Stimulated activated CD4-positive, alpha-beta T cell treated with anti-CD3 and anti-CD28 coated beads, TNF-alpha, amount 100 ng/mL, for 1 hour (primary cell): ENCODE measurements at places on chromosomes 5 and 9.

DNA sequence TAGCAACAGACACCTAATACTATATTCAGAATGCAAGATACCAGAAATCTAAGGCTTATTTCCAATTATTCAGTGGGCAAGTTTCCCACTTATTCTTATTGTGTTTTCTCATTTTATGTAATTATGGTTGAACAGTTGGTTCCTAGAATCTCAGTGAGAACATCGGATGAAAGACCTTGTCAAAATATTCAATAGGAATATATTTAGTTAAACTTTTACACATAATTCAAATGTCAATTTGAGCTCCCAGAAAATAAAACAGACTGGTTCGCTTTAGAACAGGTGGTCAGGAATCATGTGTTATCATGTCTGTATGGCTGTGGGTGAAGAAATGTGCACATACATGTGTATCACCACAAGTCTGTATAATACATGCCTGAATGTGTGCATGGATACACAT, 447.8 kb downstream of the MED10 start:
- no peak for DNase-seq

DNA sequence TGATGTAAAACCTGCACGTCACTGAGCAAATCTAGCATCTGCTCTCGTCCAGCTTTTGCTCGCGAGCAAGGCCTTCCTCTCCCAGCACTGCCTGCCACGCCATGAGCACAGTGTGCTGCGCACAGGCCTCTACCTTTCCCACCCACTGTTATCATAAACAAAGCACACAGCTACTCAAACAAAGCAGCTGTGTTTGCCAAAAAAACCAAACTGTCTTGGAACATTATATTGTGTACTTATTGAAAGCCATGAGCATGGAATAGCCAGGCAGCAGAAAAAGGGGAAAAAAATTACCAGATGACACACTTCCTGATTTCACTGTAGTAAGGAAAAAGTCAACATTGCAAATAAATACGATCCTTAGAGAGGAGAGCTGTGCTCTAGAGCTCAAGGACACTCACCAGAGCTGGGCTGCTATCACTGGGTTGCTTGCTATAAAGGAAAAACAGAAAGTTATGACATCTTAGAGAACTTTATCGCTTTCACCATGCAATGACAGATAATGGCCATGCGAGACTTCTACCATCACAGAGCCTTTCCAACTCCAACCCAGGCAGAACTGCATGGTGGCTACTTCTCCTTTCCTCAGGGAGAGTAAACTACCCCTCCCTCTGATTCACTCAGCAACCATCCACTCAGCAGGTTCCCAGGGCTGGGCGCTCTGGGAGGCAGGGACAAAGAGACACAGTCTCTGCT, 69.6 kb downstream of the EPB41L4B start:
- DNase-seq = no peak

- no peak for DNase-seq
Observed at GRCh38 chr5:82351754-82352145, 73.6 kb upstream of the RPS23 start.

- peak; percentile 4 for DNase-seq
Observed at GRCh38 chr9:121992571-121993212, 100.4 kb downstream of the TTLL11 start.

DNA sequence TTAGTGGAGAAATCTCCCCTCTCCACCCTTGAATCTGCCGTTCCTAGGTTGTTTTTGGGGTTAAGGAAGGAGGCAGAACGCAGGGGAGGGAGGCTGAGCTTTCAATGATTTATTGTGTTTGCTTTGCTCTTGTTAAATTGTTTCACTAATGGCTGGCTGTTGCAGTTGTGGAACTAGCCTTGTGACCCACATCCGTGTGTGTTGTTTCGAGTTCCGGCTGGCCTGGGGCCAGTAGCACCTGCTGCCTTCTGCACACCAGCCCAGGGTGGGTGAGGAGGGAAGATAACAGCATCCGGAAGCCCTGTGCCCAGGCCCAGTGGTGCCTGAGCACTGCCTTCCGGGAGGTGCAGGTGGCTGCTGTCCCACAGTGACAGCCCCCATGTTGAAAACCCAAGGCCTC, 3.6 kb downstream of the ERGIC1 start:
- peak; percentile 16 for DNase-seq

DNA sequence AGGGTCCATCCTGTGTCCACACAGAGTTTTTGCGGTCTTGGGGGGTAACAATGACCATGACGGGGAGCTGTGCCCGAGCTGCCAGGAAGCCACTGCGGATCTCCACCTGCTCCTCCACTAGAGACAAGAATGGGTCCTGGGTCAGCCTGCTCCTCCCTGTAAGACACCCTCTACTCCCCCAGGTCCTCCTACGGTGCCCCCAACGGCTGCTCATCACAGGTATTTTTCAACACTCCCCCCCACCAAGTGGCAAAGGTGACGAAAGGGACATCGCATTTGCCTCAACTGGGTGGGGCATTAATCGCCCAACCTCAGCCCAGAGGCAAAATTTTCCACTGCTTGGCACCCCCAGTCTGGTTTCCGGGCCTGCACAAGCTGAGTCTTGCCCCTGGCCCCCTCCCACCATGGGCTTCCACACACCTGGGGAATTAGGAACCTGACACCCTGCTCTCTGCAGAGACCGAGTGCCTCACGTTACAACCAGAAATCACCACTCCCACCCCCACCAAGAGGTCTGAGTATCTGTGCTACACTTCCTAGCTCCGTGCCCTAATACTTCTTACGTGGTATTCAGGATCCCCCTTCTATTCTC, 9.6 kb downstream of the NOL6 start:
- no peak for DNase-seq

- DNase-seq = no peak
Observed at GRCh38 chr5:100546001-100546400, 10.8 kb downstream of the FAM174A start.
